ENCODE measurements at places on chromosomes 7 and 10.

- DNase-seq, result no peak
Measured at GRCh38 chr10:105579112-105579511, 938.0 kb downstream of the SORCS3 start.

- no peak for DNase-seq
Measured at GRCh38 chr7:139876622-139877283, 47.7 kb downstream of the TBXAS1 start.

DNA sequence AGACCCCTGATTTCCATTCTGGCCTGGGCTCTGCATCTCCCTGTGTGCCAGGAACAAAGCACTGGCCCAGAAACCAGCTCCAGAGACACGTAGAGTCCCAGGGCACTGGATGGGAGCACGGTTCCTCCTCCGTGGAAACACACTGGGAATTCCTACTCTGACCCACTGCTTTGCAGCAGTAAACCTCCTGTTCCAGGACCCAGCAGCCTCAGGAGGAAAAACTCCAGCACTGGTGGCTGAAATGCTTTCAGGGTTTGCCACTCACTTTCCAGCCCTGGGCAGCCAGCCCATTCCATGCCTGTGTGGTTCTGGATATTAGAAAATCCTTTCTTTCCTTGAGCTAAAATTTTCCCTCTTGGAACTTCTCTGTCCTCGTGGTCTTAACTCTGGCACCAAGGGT lies 58.0 kb downstream of the FAM171A1 start:
- no peak for DNase-seq

GRCh38 chr10:50604049-50604640 lies 19.6 kb downstream of the SGMS1 start:
- DNase-seq, result no peak

DNA sequence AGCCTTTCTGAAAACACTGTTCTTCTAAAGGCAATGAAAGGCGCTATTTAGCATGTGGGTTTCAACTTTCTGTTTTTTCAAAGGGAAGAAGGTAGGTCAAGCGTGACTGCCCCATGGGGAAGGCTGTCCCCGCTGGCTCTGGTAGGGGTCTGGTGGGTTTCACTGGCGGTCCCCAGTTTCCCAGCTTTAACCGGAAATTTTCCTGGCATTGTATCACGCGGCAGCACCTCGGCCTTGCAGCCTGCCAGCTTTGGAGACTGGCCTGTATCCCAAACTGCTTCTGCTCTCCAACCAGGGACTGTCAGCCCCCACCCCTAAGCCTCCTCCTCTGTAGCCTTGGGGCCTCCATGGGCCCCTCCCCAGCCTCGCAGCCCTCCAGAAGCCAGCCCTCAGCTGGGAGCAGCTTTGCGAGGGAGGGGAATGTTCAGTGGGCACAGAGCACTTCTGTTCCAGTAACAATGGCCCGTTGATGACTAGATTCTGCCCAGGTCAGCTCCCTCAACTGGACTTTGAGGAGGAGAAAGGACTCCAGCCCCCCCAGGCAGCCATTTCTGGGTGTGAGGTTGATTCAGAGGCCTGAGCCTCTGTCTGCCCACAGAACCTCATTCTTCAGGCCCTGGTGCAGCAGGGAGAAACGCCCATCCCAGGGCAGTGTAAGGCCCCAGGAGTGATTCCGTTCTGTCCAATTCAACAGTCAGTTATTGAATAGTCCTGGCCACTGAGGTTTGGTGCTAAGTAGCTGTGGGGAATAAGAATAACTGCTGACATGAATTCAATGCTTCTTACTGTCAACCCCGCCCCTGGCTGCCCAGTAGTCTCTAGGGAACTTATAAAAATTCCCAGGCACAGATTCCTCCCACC lies 17.1 kb downstream of the CHST3 start:
- peak; percentile 59 for DNase-seq

- no peak for DNase-seq
Measured at GRCh38 chr10:102113261-102113955, 6.8 kb downstream of the LDB1 start.

DNA sequence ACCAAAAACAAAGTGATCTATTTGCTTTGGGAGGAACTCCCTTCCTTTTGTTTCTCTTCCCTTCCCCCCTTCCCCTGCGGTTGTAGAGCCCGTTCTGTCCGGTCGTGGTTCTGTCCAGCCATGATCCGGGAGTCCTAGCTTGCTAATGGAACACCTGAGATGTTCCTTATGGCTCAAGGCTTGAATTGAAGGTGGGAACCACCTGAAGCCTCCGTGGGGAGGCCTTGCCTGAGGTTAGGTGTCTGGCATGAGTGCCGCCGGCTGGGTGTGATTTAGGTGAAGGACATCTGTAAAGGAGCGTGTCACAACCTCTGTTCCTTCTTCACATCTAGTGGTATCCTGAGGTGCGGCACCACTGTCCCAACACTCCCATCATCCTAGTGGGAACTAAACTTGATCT lies 46.2 kb downstream of the DAGLB start:
- no peak for DNase-seq

DNA sequence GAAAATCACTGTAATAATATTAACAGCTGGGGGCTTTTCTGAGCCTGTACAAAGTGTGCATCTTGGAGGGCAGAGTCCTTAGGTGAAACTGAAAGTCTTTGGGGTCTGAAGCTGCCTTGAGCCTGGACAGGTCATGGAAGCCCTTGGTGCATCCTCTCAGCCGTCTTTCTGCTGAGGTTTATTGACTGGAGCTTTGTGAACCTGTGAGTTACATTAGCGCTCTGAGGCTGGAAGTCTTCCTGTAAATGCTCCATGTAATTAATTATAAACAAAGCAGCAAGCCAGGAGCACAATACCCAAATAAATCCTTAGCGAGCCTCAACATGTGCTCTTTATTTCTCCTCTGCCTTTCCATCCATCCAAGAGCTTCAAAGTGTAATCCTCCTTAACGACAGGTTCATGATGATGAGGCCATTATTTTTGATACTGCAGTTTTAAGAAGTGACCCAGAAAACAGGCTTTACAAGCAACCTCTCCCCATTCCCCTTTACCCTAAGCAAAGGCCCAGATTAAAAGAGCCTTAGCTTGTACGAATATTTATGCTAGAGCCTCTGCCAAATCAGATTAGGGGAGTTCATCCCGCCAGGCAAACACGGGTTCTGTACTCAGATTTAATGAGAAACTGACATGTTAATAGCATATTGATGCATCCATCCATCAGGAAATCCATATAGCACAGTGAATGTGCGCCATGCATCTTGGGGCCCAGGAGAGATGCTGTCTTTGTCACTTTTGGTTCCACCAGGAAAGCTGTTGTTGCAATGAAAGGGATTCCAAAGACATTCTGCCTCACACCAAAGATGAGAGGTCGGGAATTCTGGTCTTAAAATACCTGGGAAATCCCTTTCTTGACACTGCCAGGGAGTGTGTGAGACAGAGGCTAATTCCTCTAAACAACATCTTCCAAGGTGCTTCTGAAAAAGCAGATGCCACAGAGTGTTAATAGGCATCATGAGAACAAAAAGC lies 118.1 kb downstream of the ANLN start:
- no peak for DNase-seq

DNA sequence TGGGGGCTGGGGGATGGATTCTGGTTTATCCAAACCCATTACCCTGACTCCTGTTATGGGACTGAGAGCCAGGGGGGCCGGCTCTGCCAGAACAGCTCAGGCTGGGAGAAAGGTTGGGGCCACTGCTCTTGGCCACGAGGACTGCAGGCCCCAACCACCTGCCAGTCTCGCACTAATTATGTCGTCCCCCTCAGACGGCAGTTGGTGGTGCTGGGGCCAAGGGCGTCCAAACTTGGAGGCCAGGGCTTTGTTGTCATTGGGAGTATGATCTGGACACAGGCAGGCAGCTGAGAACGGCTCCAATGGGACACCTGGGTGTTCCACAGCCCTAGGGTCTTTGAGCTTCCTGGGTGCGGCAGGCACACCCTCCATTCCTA lies 34.7 kb downstream of the DRGX start:
- no peak for DNase-seq

DNA sequence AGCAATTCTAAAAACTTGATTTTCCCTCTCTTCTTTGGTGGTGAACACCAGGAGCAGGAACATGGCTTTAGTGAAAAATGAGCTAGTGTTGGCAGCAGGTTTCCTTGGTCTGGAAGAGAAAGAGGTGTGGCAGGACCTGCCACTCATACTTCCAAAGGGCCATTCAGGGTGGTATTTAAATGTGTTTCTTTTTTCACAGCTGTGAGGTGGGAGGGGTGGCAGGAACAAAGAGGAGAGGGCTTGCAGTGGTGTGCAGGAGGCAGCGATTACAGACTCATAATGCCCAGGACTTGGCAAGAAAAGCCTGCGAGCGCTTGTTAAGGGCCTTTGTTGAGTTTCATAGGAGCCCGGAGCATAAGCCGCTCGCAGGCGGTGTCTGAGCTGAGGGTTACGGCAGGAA lies 36.8 kb downstream of the WIPF3 start:
- no peak for DNase-seq

DNA sequence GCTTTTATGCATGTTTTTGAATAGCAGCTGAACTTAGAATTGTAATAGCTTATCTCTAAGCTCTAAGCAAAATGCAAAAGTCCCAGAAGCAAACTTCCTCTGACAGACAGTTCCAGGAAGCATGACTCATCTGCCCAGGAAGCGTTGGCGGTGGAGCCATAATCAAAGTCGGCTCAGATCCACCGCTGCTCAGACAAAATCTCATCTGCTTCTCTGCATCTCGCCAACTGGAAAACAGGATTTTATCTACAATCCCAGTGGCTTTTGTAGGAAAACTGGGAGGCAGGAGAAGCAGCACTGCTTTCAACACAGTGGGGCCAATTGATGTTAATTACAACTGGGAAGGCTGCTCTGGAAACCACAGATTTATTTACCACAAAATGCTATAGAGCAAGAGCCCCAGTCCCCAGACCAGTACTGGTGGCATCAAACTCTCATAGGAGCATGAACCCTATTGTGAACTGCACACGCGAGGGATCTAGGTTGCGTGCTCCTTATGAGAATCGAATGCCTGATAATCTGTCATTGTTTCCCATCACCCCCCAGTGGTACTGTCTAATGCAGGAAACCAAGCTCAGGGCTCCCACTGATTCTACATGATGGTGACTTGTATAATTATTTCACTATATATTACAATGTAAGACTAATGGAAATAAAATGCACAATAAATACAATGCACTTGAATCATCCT lies 99.9 kb downstream of the CUBN start:
- DNase-seq, result peak; percentile 45

Data from frontal cortex (tissue), 4 donors.